Activated CD4-positive, alpha-beta T cell treated with anti-CD3 and anti-CD28 coated beads, Interleukin-2, amount 10 ng/mL, durations not matched to agents 7 days and 5 days (primary cell): ENCODE measurements at places on chromosomes 2 and 18.

- DNase-seq = no peak
Observed at GRCh38 chr2:225072444-225072843, 30.2 kb upstream of the DOCK10 start.

DNA sequence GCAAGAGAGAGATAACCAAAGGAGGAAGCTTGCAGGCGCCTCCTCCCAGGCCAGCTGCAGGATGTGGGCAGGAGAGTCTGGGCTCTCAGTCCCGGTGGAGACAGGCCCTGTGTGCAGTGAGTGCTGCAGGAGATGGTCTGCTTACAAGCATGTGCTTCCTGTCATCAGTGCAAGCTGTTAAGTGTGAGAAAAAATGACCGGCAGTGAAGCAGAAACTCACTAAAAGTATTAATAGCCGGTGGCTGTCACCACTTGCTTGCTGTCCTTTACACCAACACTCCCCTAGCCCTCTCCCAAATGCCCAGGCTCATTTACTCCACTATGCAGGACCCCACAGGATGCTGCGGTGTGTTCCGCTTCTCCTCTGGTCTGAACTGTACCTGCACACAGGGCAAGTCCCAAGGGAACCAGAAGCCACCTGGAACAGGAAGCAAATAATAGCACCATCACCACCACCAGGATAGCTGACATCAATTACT, 435.6 kb upstream of the HS6ST1 start:
- DNase-seq = peak; percentile 65

DNA sequence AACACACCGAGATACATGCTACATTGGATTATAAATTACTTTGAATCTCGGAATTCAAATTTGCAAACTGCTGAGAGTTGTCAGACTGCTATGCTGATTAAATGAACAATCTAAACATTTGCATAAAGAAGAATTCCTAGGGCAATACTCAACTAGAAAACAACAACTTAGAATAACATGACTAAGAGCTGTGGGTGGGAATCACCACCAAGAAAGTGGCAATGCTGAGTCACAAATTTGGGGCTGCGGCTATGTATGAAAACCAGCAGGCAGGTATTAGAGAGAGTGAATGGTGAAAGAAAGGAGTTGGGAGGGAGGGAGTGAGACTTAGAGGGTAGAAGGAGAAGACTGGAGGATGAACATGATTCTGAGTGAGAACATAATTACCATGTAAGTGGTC, 559.5 kb downstream of the PIK3C3 start:
- DNase-seq = no peak

DNA sequence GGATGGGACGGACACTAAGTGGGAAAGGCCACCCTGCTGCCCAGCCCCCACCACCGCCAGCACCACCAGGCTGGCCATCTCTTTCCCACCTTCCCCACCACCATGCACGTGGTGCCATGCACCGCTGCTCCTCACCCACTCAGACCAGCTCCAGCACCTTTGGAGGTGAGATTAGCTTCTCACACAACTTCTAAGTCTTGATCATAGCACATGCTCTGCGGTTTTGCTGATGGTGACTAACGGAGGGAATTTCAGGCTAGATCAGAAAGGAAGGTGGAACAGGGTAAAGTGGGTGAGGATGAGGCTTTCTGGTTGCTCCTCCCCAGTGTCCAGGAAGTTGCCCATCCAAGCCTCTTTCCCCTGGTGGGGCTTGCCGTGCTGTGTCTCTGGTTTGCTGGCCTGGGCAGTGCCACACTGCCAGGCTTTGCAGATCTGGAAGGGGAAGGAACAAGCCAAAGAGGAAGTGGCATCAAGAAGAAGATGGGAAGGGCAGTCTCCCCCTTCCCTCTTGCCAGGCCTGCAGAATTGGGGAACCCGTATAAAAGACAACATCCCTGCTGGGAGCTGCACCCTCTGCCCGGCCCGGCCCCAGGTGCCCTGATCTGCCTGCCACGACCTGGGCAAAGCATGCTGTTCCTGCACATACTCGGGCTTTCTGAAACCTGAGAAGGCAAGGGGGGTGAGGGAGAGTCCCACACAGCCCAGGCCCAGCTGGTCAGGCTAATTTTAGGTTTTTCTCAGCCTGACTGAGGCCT, 44.3 kb upstream of the CAB39 start:
- no peak for DNase-seq

- DNase-seq = no peak
Observed at GRCh38 chr2:157696036-157696435, 67.4 kb upstream of the ACVR1C start.

DNA sequence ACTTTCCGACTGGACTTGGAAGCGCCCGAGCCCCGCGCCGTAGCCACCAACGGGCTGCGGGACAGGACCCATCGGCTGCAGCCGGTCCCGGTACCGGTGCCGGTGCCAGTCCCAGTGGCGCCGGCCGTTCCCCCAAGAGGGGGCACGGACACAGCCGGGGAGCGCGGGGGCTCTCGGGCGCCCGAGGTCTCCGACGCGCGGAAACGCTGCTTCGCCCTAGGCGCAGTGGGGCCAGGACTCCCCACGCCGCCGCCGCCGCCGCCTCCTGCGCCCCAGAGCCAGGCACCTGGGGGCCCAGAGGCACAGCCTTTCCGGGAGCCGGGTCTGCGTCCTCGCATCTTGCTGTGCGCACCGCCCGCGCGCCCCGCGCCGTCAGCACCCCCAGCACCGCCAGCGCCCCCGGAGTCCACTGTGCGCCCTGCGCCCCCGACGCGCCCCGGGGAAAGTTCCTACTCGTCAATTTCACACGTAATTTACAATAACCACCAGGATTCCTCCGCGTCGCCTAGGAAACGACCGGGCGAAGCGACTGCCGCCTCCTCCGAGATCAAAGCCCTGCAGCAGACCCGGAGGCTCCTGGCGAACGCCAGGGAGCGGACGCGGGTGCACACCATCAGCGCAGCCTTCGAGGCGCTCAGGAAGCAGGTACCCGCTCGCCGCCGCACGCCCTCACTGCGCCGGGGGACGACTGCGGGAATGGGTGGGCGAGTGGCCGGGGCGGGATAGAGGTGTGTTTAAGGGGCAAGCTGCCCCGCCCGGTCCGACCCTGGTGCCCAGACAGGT, 713 bp downstream of the ATOH8 start:
- peak; percentile 39 for DNase-seq

- DNase-seq = no peak
Observed at GRCh38 chr2:160201849-160202539, 1.9 kb upstream of the ITGB6 start.

DNA sequence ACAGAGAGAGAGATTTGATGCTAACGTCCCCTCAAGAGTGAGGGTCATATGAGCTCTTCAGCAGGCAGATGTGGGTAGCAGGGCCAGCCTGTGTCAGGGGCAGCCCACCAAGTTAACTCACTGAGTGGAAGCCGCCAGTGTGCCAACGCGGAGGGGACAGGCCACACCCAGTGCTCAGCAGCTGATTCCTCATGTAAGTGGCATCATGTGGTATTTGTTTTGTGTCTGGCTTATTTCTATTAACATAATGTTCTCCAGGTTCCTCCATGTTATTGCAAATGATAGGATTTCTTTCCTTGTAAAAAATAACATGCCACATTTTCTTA, 4.0 kb downstream of the IMP4 start:
- DNase-seq = no peak

GRCh38 chr2:191910518-191910917, 63.6 kb upstream of the CAVIN2 start:
- DNase-seq = no peak

- DNase-seq = no peak
Observed at GRCh38 chr18:53799134-53799533, 425.3 kb downstream of the MBD2 start.

DNA sequence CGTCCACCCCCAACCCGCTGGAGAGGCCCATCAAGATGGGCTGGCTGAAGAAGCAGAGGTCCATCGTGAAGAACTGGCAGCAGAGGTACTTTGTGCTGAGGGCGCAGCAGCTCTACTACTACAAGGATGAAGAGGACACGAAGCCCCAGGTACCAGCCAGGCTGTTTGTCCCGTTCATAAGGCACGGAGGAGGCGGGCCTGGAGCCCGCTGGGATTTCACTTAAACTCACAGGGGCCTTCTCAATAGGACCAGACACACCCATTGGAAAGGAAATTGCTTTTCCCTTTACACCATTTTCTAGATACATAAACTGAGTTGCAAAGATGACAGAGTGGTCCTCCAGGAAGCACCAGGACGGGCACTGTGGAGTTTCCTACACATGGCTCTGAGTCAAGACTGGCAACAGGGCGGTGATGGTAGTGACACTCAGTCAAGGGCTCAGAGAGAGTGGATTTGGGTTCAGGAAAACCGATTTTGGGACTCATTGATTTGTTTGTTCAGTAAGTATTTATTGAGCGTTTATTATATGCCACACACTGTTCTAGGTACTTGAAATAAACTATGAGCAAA, 40.7 kb downstream of the ARHGAP25 start:
- no peak for DNase-seq

- DNase-seq = no peak
Observed at GRCh38 chr2:240509667-240510512, 47.9 kb downstream of the ANKMY1 start.

GRCh38 chr2:160721089-160722040, 227.8 kb upstream of the RBMS1 start:
- DNase-seq = no peak

- no peak for DNase-seq
Observed at GRCh38 chr2:37323176-37323780, 1.4 kb downstream of the PRKD3 start.
